ENCODE measurements at places on chromosomes 2 and 18.

GRCh38 chr2:230254152-230254881 lies 28.8 kb downstream of the SP140 start:
- peaks cover 32% of the 10 kb centered on the region for H3K36me3 ChIP-seq
- DNase-seq: peak; percentile 75
- H3K4me1 ChIP-seq: peaks cover 15% of the 10 kb centered on the region
- H3K4me3 ChIP-seq: no peak overlapping the region
- H3K27me3 ChIP-seq: no peaks in the 10 kb centered on the region

- H3K27ac ChIP-seq: no peak overlapping the region
- H3K36me3 ChIP-seq: no peaks in the 10 kb centered on the region
- no peak for DNase-seq
- H3K4me3 ChIP-seq: no peak overlapping the region
- H3K27me3 ChIP-seq: peaks cover 3% of the 10 kb centered on the region
These were observed 318.0 kb downstream of the ALK start for GRCh38 chr2:29603341-29603740.

DNA sequence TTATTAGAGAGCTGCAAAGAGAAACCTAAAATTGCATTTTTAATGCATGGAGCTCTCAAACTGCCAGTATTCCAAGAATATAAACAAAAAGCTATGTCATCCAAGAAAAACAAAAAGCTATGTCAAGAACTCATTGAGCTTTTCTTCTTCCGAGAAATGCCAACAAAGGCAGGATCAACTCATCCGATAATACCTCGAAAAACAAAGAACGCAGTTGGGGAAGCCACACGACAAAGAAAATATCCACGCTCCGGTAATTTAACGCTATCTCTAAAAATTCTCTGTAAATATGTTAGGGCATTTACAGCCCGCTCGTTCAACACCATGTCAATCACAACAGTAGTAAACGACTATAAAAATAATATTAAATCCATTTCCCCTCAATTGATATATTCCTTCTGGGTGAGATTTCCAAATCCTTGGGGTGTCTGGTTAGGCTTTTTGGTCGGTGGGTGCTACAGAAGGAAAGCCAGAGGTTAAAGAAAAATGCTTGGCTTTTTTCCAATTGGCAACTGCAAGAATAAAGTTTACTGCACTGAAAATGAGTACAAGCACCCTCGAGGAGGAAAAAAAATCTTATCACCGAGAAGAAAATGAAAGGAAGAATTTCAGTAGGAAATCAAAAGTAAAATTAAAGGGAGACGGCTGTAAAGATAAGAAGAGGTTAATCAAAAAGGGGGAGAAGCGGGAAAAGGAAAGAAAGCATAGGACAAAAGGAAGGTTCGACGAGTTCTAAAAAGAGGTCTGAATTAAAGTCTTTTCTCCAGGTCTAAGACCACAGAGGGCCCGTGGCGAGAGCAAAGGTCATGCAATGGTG lies 856 bp downstream of the TIA1 start:
- H3K4me3 ChIP-seq: peak overlapping the region; percentile 90
- no peak for DNase-seq
- peaks cover 4% of the 10 kb centered on the region for H3K27me3 ChIP-seq
- peaks cover 31% of the 10 kb centered on the region for H3K4me1 ChIP-seq

- no peak overlapping the region for H3K27ac ChIP-seq
- H3K27me3 ChIP-seq: no peaks in the 10 kb centered on the region
- H3K4me3 ChIP-seq: no peak overlapping the region
- H3K4me1 ChIP-seq: no peaks in the 10 kb centered on the region
- H3K36me3 ChIP-seq: no peaks in the 10 kb centered on the region
These were observed 160.7 kb upstream of the NT5C1B start for GRCh38 chr2:18749912-18750526.

DNA sequence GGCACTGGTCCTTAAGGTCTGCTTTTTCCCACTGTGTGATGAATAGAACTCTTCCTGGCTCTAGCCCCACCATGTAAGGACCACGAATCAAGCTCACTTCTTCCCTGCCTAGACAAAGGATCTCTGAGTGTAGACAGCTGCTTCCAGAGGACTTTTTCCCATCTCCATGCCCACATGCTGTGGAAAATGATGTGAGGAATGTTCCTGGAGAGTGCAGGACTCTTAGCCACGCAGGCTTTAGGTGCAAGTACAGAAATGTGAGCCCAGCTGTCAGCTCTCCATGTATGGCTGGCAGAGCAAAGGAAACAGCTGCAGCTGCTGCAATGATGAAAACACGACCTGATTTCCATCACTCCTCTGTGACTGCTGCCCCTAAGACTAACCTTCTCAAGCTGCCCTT lies 35.5 kb downstream of the NXPH2 start:
- H3K27ac ChIP-seq: no peak overlapping the region
- DNase-seq: no peak
- H3K4me1 ChIP-seq: no peaks in the 10 kb centered on the region
- no peaks in the 10 kb centered on the region for H3K36me3 ChIP-seq
- no peak overlapping the region for H3K4me3 ChIP-seq

DNA sequence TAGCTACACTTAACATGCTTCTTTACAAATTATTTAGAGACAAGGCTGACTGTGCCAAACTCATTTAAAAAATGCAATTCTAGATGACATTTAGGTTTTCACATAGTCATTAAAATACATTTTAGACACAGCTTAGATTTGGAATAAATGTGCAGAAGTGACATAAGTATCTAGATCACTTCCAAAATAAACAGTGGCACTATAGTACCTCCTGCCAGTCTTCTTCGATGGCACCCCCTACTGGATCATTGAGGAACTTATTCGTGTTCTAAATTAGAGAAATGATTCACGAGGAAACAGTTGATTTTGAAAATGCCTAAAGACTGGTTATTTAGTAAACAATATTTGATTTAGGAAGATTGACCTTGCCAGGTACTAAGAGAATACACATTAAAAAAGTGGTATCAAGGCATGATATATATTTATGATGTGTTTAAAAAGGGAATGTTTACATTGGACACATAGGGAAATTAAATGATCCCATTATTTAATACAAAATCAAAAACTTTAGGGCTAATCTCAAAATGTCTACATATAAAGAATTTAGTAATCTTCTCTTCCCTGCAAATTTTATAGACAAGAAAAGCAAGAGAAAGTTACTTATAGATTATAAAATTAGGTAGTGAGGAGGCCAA lies 323.9 kb downstream of the XIRP2 start:
- no peaks in the 10 kb centered on the region for H3K27me3 ChIP-seq
- DNase-seq: no peak
- H3K4me3 ChIP-seq: no peak overlapping the region
- no peak overlapping the region for H3K27ac ChIP-seq
- no peaks in the 10 kb centered on the region for H3K4me1 ChIP-seq

- DNase-seq: no peak
- no peaks in the 10 kb centered on the region for H3K27me3 ChIP-seq
- no peak overlapping the region for H3K27ac ChIP-seq
- no peak overlapping the region for H3K4me3 ChIP-seq
These were observed 153.5 kb downstream of the MYCN start for GRCh38 chr2:16093639-16094529.

DNA sequence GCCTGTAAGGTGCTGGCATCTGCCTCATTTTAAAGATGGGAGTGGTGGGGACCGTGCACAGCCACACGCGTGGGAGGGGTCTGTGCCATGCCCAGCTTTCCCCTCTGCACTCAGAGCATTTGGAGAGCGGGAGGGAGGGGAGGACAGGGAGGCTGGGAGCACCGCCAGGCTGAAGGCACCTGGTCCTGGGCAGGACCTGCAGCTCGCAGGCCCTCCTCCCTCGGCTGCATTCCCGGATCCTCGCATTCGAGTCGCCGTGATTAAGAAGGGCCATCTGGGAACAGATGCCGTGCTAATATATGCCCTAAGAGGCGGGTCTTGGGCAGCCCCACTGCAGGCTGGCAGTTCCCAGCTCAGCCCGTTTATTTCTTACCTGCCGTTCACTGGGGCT lies 84.0 kb downstream of the PTGR3 start:
- H3K27me3 ChIP-seq: peaks cover 3% of the 10 kb centered on the region
- no peak overlapping the region for H3K4me3 ChIP-seq
- no peaks in the 10 kb centered on the region for H3K36me3 ChIP-seq

GRCh38 chr2:67777010-67777409 lies 285.8 kb downstream of the C1D start:
- H3K36me3 ChIP-seq: no peaks in the 10 kb centered on the region
- no peak overlapping the region for H3K27ac ChIP-seq

DNA sequence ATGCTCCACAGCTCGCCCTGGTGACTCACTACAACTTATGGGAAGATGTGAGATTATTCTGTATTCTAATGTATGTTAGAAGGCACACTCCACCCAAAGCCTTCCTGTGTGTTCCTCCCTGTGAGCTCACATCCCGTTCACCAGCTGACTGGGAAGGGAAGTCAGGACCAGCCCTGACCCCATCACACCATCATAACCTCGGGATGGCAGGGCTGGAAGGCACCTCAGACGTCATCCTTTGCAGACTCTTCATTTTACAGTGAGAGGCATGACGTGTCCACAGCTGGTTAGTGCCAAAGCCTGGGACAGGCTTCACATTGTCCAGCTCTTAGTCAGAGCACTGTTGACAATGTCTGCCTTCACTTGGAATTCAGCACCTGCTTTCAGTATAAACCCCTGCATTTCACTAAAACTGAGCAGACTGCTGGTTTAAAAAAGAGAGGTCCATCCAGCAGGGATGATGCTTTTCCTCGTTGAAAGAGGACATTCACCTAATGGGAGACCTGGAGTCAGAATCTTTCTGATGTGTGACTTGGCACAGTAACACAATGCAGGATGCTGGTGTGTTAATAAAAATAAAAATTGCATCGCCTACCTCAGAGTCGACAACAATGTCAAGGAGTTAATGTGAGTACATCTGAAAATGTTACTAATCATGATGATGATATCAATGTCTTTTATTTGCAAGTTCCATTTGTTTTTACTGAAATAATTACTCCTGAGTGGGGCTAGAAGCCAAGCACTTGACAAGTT lies 418.0 kb upstream of the TNP1 start:
- no peaks in the 10 kb centered on the region for H3K27me3 ChIP-seq
- no peak overlapping the region for H3K4me3 ChIP-seq
- no peaks in the 10 kb centered on the region for H3K4me1 ChIP-seq

DNA sequence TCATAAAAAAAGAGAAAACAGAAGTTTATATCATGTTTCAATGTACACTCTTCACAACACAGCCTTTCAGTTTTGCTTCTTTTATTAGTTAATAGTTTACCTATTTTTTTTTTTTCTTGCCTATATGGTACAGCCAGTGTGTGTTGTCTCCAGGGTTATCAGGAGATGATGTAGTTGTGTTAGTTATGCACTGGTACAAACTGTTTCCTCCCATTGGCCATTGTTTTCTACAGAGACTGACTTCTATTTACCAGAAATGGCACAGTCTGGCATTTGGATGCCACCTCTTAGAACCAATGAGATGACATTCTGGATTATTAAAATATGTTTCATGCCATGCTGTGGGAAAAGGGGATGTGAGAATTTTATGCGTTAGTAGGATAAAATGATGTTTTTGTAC lies 339.4 kb downstream of the PLCL1 start:
- peaks cover 7% of the 10 kb centered on the region for H3K4me1 ChIP-seq
- H3K4me3 ChIP-seq: no peak overlapping the region
- H3K36me3 ChIP-seq: no peaks in the 10 kb centered on the region

- peaks cover 74% of the 10 kb centered on the region for H3K27me3 ChIP-seq
- H3K27ac ChIP-seq: no peak overlapping the region
- DNase-seq: no peak
- peak overlapping the region; percentile 57 for H3K4me3 ChIP-seq
- H3K36me3 ChIP-seq: no peaks in the 10 kb centered on the region
These were observed 784 bp downstream of the CRACDL start for GRCh38 chr2:98935111-98935770.

GRCh38 chr18:27278131-27278530 lies 93.0 kb upstream of the CHST9 start:
- H3K4me3 ChIP-seq: no peak overlapping the region
- H3K4me1 ChIP-seq: no peaks in the 10 kb centered on the region
- H3K27me3 ChIP-seq: no peaks in the 10 kb centered on the region
- H3K36me3 ChIP-seq: no peaks in the 10 kb centered on the region
- DNase-seq: no peak

DNA sequence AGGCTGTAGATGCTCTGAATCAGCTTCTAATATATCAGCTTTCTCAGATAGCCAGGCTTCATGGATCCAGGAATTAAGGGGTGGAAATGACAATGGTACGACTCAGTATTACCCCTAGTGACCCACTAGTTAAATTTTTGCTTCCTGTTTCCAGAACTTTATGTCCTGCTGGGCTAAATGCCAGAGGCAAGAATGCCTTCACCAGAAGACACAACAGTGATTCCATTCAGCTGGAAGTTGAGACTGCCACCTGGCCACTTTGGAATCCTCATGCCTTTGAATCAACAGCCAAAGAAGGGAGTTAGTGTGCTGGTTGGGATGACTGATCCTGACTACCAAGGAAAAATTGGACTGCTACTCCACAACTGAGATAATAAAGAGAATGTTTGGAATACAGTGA lies 239.1 kb downstream of the ASXL3 start:
- no peak for DNase-seq
- no peak overlapping the region for H3K4me3 ChIP-seq
- no peak overlapping the region for H3K27ac ChIP-seq
- no peaks in the 10 kb centered on the region for H3K4me1 ChIP-seq

GRCh38 chr18:70335892-70336726 lies 47.3 kb downstream of the SOCS6 start:
- H3K4me3 ChIP-seq: no peak overlapping the region
- H3K36me3 ChIP-seq: no peaks in the 10 kb centered on the region
- H3K4me1 ChIP-seq: no peaks in the 10 kb centered on the region
- DNase-seq: no peak
- H3K27ac ChIP-seq: no peak overlapping the region

GRCh38 chr2:37188570-37188969 lies at the start of gene SULT6B1:
SULT6B1 (minus strand) TSS chr2:37188670; CDS start chr2:37188640, 30 bp downstream.
- H3K36me3 ChIP-seq: no peaks in the 10 kb centered on the region
- H3K4me1 ChIP-seq: peaks cover 4% of the 10 kb centered on the region
- no peak for DNase-seq
- H3K27ac ChIP-seq: no peak within 1 kb of the TSS
- no peak within 1 kb of the TSS for H3K4me3 ChIP-seq

GRCh38 chr2:174981331-174981730 lies 23.9 kb downstream of the CHN1 start:
- no peak overlapping the region for H3K27ac ChIP-seq
- no peak overlapping the region for H3K4me3 ChIP-seq
- H3K36me3 ChIP-seq: no peaks in the 10 kb centered on the region
- H3K4me1 ChIP-seq: no peaks in the 10 kb centered on the region
- H3K27me3 ChIP-seq: peaks cover 27% of the 10 kb centered on the region

DNA sequence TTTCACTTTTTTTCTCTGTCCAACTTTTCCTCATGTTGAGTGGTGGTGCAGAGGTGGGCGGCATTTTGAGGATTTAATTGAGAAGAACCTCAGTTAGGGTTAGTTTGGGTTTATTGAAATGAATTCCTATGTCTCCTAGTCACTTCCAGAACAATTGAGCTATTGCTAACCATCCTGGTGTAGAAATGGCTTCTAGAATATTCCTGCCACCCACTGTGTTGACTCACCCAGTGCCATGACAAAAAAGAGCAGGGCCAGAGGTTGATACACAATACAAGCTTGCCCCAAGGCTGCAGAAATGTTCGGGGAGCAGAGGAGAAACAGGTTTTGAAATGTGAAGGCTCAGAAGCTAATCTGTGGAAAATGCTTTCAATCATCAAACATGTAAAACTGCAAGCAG lies 167.1 kb upstream of the TRIB2 start:
- no peak overlapping the region for H3K4me3 ChIP-seq
- H3K27me3 ChIP-seq: peaks cover 5% of the 10 kb centered on the region
- DNase-seq: no peak
- peaks cover 18% of the 10 kb centered on the region for H3K4me1 ChIP-seq

Measured in T-helper 2 cell treated with Interferon-gamma antibody and Interleukin-4, amounts not matched to agents 5 μg/mL and 100 μg/mL, for 36 hours (primary cell).